Activated CD4-positive, alpha-beta T cell treated with anti-CD3 and anti-CD28 coated beads for 4 hours (primary cell): ENCODE measurements at places on chromosomes 1 and 21.
A peak's percentile ranks its signal among the peaks of the same experiment; 100 is the strongest.

DNA sequence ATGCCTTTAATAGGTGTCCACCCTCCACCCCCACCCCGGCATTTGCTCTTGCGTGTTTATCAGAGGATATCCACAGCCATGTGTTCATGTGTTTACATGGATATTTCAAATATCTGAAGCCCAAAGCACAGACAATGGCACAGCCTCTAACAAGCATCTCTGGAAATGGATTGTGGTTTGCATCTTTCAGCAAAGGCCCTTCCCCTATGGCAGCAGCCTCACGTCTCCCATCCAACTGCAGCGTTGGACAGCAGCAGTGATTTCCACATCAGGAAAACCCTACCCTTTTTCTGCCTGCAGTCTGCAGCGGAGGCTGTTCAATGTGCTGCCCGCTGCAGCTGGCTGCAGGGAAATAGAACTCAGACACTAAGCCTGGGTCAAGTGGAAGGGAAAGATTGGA lies 1.6 kb downstream of the RASSF5 start:
- no peak for DNase-seq

GRCh38 chr1:207282058-207282457 lies 39.4 kb upstream of the CD55 start:
- DNase-seq, result no peak

DNA sequence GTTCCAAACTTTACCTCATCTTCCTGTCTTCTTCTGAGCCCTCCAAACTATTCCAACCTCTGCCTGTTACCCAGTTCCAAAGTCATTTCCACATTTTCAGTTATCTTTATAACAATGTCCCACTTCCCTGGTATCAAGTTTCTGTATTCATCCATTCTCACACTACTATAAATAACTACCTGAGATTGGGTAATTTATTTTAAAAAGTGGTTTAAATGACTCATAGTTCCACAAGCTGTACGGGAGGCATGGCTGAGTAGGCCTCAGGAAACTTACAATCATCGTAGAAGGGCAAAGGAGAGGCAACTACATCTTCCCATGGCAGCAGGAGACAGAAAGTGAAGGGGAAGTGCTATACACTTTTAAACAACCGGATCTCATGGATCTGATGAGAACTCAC lies 428.5 kb upstream of the RGS18 start:
- no peak for DNase-seq

GRCh38 chr1:47940779-47941178 lies 56.4 kb downstream of the TRABD2B start:
- no peak for DNase-seq

GRCh38 chr1:9275161-9275560 lies 17.5 kb upstream of the SPSB1 start:
- no peak for DNase-seq

DNA sequence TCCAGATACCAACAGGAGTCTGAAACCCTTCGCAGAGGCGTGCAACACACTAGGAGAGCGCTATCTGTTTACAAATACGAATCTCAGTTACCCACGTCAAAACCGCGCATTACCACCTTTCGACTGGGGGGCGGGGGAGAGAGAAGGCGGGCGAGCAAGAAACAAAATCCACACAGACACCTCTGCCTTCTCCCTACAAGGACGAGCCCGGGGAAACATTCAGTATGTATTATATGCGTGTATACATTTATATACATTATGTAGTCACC lies 722 bp downstream of the TUT4 start:
- peak; percentile 66 for DNase-seq

DNA sequence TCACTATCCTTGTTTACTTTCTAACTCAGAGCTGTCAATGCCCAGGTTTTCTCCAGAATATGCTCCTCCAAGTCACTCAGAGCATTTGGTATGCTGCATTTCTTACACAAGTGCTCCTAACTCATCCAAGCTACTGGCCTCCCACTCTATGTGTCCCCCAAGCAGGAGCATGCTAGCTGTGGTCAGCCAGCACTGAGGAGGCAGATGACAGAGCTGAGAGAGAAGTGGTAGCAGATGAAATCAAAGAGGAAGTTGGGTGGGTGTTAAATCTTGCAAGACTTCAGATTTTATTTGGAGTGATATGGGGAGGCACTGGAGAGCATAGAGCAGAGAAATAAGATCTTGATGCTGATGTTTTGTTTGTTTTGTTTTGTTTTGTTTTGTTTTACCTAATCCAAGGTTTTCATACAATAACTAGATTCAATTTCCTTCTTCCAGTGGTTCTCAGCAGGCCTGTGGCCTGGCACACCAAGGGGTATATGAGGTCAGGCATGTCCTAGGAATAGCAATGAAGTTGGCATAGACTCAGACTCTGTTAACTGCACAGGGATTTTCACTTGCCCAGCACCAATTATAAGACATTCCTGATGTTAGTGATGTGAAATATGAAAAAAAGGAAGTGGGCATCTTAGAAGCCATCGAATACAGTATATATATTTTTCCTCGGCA lies 3.1 kb upstream of the PGBD5 start:
- DNase-seq, result no peak

- DNase-seq, result no peak
Observed at GRCh38 chr1:114003431-114003830, 24.2 kb downstream of the OLFML3 start.

DNA sequence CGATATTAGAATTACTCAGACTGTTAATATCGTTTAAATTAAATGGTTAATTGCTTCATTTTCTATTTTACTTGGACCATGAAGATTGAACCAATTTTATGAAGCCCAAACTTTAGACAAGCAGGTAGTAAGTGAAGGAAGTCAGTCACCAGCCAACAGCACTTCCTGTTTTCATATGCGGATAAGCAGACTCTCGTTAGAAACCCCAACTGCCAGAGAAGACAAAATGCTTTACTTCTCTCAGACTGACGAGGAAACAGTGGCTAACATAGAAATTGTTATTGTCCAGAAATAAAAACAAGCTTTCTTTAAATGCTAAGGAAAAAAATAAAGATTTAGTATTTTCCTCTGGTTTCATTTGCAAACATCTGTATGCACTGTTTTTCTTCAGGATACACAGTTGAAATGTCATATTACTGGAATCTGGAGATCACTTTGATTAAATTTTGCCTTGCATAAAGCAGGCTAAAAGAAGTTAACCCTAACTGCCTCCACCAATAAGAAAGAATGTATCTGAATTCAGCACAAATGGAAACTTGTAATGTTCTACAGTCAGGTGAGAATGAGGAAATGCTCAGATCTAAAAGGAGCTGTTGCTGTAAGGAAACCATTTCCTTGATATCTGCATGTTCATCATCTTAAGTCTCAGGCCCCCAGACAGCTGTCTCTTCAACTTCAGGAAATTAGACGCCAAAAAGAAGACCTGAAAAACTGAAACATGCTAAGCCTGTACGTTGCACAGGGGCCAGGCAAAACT lies 129.8 kb upstream of the SAMSN1 start:
- no peak for DNase-seq

- peak; percentile 61 for DNase-seq
Observed at GRCh38 chr1:244796719-244797406, 38.6 kb upstream of the COX20 start.

- no peak for DNase-seq
Observed at GRCh38 chr1:223609977-223610376, 55.5 kb downstream of the CAPN8 start.

DNA sequence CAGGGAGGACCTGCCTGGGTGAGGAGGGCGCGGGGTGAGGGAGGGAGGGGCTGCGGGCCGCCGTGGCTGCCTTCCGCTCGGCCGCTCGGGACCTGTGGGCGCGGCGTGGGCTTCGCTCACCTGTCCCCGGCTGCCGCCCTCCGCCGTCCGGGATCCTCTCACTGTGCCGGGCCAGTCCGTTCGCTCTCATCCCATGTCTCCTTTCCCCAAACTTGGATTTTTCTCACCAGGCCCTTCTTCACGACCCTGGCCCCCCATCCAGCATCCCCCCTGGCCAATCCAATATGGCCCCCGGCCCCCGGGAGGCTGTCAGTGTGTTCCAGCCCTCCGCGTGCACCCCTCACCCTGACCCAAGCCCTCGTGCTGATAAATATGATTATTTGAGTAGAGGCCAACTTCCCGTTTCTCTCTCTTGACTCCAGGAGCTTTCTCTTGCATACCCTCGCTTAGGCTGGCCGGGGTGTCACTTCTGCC lies 362 bp downstream of the ZBTB48 start:
- no peak for DNase-seq

GRCh38 chr1:98402860-98403259 lies 258.7 kb upstream of the SNX7 start:
- no peak for DNase-seq

- DNase-seq, result no peak
Observed at GRCh38 chr1:219927956-219928790, at the start of gene SLC30A10. Gene SLC30A10 (minus strand): TSS chr1:219928557. CDS start chr1:219928440, 117 bp downstream.

DNA sequence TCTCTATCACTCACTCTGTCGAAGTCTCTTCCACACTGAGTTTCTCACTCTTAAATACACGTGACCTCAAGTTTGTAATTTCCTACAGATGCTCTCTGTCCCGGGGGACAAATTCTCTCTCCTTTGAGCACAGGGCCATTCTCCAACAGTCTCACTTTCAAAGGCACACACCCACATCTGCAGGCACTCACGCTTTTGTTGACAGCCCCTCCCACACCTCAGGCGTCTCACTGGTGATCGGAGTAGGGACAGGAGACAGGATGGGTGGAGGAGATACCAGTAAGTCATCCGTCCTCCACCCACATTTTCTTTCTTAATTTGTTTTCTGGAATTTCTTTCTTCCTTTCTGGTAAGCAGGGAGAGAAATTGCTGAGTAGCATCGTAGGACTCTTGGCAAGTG lies 40.6 kb upstream of the GREM2 start:
- no peak for DNase-seq

DNA sequence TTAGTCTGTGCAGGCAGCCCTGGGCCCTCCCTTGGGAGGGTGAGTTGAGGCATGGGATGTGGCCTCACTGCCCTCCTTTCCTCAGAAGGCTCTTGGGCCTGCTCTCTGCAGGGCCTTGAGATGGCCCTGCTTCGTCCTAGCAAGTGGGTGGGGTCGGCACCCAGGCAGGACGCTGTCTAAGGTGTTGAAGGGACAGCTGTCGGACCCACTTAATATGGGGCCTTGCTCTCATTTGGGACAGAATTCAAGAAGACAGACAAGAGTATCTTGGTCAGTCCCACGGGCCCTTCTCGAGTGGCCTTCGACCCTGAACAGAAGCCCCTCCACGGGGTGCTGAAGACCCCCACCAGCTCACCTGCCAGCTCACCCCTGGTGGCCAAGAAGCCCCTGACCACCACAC lies 26.0 kb upstream of the PDXK start:
- no peak for DNase-seq

DNA sequence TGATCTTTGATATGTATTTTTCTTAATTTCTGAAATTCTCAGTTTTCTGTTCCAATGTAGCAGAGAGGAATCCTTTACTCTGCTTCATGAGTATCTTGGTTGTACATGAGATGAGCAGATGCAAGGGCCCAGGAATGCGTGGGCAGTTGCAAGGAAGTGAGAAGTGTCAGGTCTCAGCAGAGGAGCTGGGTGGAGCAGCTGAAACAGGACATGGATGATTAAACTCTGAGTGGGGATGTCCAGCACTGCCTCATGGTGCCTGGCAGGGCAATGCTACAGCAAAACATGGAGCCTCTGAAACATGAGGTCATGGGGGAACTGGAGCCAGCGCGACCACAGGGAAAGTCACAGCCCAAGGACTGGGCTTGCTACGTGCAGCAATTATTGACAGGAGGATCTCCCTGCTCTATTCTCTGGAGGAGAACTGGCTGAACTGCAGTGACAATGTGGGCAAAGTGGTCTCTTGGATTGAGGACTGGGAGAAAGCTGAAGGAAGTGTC lies 48.4 kb downstream of the COLGALT2 start:
- no peak for DNase-seq

DNA sequence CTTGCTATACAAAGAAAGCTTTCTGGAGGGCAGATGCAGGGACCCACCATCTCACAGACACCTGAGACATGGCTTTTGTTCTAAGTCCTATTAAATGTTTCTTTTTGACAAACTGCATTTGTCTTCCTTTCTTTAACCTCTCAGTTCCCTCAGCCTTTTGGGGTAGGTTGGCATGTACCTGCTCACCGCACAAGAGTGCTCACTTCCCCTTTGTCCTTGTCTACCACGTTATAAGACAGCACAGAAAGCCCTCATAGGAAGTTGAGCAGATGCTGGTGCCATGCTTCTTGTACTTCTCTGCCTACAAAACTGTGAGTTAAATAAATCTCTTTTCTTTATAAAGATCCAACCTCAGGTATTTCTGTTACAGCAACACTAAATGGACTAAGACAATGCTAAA lies 31.9 kb upstream of the RGS21 start:
- DNase-seq, result no peak

GRCh38 chr1:168285521-168285790 lies 4.8 kb downstream of the TBX19 start:
- no peak for DNase-seq

DNA sequence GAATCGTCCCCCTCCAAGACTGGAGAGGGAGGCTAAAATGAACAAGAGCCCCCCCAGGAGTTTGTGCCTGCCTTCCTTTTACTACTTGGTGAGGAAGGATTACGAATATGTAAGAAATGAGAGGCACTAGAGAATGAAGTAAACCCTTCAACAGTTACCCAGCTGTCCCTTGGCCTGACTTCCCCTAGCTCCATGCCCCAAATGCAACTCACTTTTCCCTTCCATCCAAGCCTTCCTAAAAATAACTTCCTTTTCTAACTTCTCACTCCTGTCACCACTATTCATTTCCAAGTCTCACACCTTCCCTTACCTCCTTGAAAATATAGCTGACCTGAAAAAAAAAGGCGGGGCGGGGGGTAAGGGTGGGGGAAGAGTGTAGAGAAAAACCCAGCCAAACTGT lies 96.6 kb upstream of the HNRNPU start:
- no peak for DNase-seq

DNA sequence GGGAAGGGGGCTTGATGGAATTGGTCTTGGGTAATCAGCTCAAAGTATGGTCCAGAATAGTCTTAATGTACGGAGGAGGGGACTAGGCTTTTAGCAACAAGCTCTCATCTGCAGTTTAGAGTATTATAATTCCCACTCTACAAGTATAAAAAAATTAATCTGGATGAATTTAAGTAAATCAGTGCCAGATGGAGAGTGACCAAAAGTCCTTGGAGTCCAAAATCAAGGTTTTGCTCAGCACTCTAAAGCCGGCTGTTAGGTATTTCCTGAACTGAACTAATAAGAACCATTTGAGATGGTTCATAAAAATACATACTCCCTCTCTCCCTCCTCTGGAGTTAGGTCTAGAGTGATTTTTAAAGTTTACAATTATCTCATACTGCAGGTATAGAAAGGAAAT lies 23.7 kb downstream of the GLUL start:
- DNase-seq, result no peak

GRCh38 chr1:43445606-43446387 lies 7.9 kb downstream of the HYI start:
- DNase-seq, result no peak
